ENCODE measurements at places on chromosomes 2 and 18.

- DNase-seq = peak; percentile 26
These were observed 114.3 kb downstream of the SPP2 start for GRCh38 chr2:234164493-234165413.

DNA sequence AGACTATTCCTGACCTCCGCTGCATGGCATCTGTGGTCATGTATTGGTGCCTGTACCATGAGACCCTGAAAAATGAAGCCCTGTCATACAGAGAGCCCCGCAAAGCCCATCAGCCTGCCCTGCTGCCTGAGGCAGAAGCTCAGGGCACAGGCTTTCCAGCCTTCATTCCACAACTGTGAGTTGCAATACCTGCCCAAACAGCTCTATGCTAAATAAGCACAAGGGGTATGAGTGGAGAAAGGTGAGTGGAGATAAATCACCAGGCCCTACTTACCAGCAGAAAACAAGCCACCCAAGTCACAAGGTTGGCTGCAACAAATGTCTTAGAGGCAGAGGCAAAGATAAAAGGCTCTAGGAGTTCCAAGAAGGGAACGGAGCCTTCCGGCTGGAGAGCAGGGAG lies 277.4 kb downstream of the TNS1 start:
- DNase-seq = no peak

- DNase-seq = no peak
These were observed 3.0 kb upstream of the GFPT1 start for GRCh38 chr2:69390001-69390400.

DNA sequence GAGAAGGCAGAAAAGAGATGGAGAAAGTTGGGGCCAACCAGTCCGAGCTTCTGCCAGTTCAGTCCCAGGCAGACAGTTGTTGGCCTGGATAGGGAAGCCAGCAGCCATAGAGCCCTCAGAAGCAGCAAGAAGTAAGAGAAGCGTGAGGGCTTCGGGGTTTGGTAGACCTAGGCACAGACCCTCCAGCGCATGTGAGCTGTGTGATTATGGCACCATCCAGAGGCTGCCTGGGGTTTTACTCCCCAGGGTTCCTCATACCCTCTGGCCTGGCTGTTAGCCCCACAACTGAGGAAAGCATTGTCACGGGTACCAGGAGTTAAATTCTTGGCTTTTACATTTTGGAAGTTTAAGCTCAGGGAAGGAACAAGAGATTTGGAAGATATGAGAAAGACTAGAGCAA lies 93.7 kb upstream of the RAB6C start:
- no peak for DNase-seq

DNA sequence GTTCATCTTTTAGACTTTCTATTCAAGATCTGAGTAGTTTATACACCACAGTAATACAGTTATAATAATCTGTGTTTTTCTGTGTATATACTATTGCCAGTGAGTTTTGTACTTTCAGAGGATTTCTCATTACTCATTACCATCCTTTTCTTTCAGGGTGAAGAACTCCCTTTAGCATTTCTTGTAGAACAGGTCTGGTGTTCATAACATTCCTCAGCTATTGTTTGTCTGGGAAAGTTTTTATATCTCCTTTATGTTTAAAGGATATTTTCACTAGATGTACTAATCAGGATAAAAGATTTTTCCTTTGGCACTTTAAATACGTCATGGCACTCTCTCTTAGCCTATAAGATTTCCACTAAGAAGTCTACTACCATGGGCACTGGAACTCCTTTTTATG lies 705.5 kb downstream of the SLC4A3 start:
- no peak for DNase-seq

DNA sequence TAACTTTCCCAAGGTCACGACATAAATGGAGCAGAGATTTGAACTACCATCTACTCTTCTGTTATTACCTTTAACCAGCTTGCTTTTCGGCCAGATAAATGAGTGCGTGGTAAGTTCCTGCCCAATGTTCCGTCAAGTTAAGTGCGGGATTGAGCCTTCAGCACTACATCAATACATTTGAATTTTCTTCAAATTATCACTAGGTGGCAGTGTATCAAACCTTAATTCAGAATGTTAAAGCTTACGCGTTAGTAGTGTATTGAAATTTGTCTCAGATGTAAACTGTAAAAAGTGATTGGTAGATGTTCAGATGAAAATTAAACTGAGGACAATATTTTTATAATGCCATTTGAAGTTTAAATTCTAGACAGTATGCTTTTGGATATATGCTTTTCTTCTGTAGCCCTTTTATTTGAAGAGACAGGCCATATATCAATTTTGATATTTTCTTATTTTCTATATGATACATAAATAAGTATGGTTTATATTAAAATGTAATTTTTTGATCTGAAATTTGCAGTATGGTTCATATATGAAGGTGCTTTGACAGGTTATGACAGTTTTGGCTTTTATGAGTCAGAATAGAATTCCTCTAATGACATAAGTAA lies 681.3 kb downstream of the ADCYAP1 start:
- no peak for DNase-seq

GRCh38 chr2:218883491-218884490 lies 3.1 kb downstream of the WNT10A start:
- DNase-seq = peak; percentile 49

- no peak for DNase-seq
These were observed 945.8 kb upstream of the CRIM1 start for GRCh38 chr2:35409762-35410161.

GRCh38 chr2:86336675-86337243 lies 667 bp downstream of the REEP1 start:
- no peak for DNase-seq

DNA sequence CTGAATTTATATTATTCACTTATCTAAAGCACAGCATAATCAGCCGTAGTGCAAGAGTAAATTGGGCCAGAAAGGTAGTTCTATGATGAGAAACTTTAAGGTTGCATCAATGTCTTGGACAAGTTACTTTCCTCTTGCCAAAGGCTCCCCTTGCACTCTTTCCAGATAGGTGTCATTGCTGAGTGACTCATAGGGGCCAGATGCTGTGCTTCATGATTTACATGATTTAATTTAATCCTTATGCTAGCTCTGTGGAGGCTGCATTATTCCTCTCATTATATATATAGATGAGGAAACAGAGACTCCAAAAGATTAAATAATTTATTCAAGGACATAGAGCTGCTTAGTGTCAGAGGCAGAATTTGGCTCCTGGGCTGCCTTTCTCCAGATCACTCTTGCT lies 5.0 kb downstream of the CFAP221 start:
- no peak for DNase-seq

DNA sequence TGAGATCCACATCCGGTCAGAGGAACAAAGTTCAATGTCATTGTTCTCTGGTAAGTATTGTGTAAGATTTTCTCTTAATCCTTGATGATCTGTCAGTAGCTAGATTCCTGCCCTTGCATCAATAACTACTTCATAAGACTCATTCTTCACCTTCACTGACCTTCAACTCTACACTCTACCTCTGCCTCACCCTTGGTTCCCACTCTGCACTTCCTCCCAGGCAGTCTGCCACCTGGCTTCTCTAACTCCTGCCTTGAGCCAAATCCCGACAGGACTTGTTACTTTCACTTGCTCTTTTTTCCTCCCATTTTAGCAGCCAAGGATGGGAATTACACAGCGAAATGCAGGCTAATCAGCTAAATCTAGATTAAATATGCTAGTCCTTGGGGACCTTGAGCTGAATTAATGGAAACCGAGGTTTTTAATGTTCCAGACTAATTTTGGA lies 190.7 kb downstream of the DLGAP1 start:
- DNase-seq = no peak

- no peak for DNase-seq
These were observed 37.5 kb upstream of the CAB39 start for GRCh38 chr2:230674966-230675672.

GRCh38 chr2:185279999-185280398 lies 458.6 kb upstream of the FSIP2 start:
- DNase-seq = no peak

DNA sequence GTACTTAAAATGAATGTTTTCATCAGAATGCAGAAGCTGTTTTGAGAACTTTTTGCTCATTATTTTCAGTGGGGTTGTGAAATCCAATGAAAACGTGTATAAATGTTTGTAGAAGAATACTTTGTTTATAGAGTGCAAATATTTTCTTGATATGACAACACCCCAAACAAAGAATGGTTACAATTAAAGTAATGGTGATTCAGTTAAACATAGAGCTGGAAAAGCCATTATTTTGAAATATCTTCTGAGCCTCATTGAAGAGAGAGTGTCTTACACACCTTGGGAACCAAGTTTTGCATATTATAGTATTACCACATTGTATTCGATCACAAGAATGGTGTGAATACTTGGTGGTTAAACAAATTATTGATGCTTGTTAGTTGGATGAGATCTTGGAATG lies 48.7 kb downstream of the SPTBN1 start:
- DNase-seq = no peak

DNA sequence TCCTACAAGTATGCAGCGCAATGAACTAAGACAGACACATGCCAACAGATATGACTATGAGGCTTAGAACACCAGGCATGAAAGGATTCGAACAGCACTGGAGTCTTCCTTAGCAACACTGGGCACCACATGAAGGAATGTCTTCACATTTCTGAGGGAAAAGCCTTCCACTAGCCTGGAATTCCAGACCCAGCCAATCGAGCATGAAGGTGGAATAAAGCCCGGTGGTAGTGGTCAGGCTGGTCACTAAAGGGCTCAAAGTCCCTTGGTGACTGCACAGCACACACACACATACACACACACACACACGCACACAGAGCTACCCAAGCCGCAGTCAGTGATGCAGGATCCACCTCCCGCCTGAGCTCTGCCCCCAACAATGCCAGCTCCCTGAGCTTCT lies 19.7 kb upstream of the SFXN5 start:
- no peak for DNase-seq

DNA sequence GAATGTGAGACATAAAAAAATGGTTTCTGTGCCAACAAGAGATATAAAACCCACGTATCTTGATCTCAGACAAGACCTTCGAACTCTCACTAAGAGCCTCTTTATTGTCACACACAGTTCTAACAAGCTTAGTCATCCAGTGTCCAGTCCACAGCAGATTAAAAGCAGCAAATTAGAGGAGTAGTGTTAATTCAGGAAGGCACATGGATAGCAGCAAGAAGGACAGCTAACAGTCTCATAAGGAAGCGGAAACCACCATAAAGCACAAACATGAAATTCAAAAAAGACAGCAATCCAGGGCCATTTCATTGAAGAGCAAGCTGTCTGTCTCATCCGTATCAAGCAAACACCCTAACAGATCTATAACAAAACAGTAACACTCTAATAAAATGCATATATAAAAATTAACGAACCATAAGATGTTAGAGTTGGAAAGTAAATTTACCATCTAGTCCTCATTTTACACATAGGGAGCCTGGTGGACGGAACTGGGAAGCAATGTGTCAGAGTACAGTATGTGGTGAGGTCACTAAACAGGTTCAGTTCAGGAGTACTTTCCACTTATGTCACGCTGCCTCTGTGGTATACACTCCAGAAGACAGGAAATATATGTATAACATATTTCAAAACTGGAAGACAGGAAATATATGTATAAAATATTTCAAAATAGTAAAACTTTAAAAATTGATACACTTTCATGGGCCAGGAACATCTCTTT lies 18.3 kb downstream of the AAK1 start:
- DNase-seq = no peak

DNA sequence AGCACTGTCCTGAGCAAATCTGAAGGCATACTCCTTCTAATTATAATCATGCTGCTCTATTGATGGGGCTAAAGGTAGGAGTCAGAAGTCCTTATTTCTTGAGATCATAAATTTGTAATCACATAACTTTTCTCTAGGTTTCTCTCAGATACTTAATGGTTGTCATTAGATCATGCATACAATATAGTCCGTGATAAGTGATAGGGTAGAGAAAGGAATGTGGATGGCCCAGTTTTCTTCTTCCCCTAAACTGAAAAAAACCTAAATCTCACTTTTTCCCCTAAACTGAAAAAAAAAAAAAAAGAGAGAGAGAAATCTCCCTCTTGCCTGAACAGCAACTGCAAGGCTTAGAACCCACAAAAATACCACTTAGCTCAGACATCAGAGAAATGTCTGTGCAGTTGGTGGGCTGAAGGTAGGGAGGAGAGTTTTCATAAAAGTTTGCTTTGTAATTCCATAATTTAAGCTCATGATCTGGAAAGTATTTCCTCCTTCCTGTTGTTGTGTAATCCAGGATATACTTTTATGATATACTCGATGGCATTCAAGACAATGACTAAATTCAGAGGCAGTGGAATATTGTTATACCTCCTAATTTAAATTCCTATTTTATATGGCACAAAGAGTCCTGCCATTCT lies 79.3 kb upstream of the ITPRID2 start:
- no peak for DNase-seq

GRCh38 chr2:88880441-88880953 lies 189.0 kb downstream of the RPIA start:
- DNase-seq = no peak

DNA sequence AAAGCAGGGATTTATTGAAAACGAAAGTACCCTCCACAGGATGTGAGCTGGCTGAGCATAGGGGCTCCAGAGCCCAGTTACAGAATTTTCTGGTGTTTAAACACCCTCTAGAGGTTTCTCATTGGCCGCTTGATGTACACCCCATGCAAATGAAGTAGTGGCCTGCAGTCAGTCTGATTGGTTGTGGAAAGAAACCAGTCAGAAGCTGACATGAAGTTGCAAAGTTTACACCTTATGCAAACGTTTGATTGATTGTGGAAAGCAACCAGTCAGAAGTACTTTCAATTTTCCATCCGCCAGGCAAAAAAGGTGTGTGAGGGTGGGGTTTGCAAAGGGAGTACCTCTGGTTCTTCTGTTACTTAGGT lies 62.3 kb downstream of the VWA3B start:
- no peak for DNase-seq

DNA sequence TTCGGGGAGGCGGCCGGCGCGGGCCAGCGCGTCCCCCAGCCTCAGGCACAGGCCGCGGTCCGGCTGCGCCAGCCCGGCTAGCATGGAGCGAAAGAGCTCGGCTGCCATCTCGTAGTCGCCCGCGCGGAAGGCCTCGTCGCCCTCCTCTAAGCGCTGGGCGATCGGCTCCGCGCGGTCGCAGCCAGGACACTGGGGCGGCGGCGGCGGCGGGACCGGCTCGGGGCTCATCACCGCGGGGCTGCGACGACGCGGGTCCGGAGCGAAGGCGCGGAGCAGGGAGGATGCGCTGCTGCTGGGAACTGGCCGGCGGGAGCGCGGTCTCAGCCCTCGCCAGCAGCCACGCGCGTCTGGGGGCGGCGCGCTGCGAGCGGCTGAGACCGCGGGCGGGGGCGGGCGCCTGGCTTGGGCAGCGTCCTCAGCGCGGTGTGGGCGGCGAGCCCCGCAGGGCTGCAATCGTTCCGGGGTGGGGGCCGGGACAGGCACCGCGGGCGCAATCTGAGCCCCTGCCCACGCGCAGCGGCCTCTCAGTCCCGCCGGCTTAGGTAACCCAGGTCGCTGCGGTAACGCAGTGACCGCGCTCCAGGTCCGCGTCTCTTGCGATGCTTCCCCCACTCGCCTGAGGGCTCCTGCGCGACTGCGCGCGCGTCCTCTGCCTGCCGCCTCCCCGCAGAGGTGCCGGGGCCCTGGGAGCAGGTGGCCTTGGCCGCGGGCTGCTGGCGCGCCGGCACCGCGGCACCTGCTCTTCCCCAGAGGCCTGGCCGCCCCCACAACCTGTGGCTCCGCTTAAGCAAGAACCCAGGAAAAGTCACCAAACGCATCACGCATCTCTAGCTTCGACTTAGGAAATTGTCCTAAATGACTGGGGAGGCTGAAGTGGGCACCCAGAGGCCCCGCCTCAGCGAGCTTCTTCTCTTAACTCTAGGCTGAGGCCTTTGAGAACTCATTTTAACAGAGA lies at the start of gene LONRF2:
LONRF2 (minus strand) TSS at position 636 of the 955 bp plus-strand sequence; CDS start at position 228, 408 bp downstream.
- no peak for DNase-seq

Data from T-helper 1 cell (primary cell).